GM23338 (cell line): ENCODE measurements at places on chromosomes 6 and 20. TPM values are rescaled to one million over a fixed set of nuclear protein-coding genes. Genes with fewer than 3 reads are reported as not detected.

- no peak overlapping the region for H3K4me3 ChIP-seq
- H3K27me3 ChIP-seq: no peaks in the 10 kb centered on the region
- no peaks in the 10 kb centered on the region for H3K36me3 ChIP-seq
- no peak overlapping the region for H3K27ac ChIP-seq
- peaks cover 5% of the 10 kb centered on the region; the same call in 1 of the 2 replicates for H3K4me1 ChIP-seq
Measured at GRCh38 chr20:50267041-50267865, 76.6 kb downstream of the CEBPB start.

DNA sequence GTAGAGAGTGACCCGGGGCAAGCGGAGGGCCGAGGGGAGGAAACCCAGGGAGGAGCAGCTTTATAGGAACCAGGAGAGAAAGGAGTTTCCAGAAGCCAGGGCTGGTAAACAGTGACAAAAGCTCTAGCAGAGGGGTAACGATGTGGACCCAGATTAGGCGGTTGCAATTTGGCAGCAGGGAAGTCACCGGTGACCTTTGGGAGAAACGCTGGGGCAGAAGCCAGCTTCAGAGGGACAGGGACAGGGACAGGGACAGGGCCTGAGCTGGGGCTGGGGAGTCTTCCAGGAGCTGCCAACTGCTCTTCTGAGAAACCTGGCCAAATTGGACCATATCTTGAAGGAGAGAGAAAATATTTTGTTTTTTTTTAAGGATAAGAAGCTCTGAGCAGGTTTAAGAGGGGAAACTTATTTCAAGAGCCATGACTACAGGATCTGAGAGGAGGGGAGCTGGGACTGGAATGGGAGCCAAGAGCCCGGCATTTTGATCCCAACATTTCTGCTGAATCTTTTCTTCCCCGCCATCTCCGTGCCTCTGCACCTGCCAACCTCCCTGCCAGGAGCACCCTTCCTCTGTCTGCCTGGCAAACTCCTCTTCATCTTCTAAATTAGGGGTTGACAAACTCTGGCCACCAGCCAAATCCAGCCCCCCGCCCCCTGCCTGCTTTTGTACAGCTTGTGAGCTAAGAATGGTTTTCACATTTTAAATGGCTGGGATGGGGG, 22.6 kb upstream of the PREX1 start:
- no peak overlapping the region for H3K27ac ChIP-seq
- no peaks in the 10 kb centered on the region for H3K36me3 ChIP-seq
- no peak for DNase-seq
- H3K4me3 ChIP-seq: no peak overlapping the region
- peaks cover 6% of the 10 kb centered on the region for H3K4me1 ChIP-seq

- H3K4me1 ChIP-seq: peaks cover 11% of the 10 kb centered on the region
- no peaks in the 10 kb centered on the region for H3K36me3 ChIP-seq
- H3K27ac ChIP-seq: no peak overlapping the region
- H3K27me3 ChIP-seq: no peaks in the 10 kb centered on the region
- no peak overlapping the region for H3K4me3 ChIP-seq
Measured at GRCh38 chr20:61569825-61570224, 317.8 kb downstream of the CDH4 start.

- H3K4me1 ChIP-seq: peaks cover 21% of the 10 kb centered on the region
- no peak overlapping the region for H3K4me3 ChIP-seq
- H3K27me3 ChIP-seq: no peaks in the 10 kb centered on the region
- no peak overlapping the region for H3K27ac ChIP-seq
- no peak for DNase-seq
- H3K36me3 ChIP-seq: peaks cover 4% of the 10 kb centered on the region; the same call in 1 of the 2 replicates
Measured at GRCh38 chr6:116400328-116400727, 29.6 kb downstream of the DSE start.

- no peaks in the 10 kb centered on the region for H3K4me1 ChIP-seq
- no peaks in the 10 kb centered on the region for H3K36me3 ChIP-seq
- no peak overlapping the region for H3K27ac ChIP-seq
- H3K4me3 ChIP-seq: no peak overlapping the region
- no peaks in the 10 kb centered on the region for H3K27me3 ChIP-seq
Measured at GRCh38 chr20:40196846-40197436, 492.1 kb downstream of the MAFB start.

GRCh38 chr6:163356324-163356723, 58.2 kb upstream of the QKI start:
- no peak overlapping the region for H3K4me3 ChIP-seq
- H3K4me1 ChIP-seq: no peaks in the 10 kb centered on the region
- H3K27me3 ChIP-seq: no peaks in the 10 kb centered on the region
- no peak overlapping the region for H3K27ac ChIP-seq

- no peaks in the 10 kb centered on the region for H3K36me3 ChIP-seq
- H3K27me3 ChIP-seq: no peaks in the 10 kb centered on the region
- no peak for DNase-seq
- no peak overlapping the region for H3K4me3 ChIP-seq
- H3K4me1 ChIP-seq: no peaks in the 10 kb centered on the region
Measured at GRCh38 chr6:49739423-49739822, 4.8 kb downstream of the CRISP3 start.

DNA sequence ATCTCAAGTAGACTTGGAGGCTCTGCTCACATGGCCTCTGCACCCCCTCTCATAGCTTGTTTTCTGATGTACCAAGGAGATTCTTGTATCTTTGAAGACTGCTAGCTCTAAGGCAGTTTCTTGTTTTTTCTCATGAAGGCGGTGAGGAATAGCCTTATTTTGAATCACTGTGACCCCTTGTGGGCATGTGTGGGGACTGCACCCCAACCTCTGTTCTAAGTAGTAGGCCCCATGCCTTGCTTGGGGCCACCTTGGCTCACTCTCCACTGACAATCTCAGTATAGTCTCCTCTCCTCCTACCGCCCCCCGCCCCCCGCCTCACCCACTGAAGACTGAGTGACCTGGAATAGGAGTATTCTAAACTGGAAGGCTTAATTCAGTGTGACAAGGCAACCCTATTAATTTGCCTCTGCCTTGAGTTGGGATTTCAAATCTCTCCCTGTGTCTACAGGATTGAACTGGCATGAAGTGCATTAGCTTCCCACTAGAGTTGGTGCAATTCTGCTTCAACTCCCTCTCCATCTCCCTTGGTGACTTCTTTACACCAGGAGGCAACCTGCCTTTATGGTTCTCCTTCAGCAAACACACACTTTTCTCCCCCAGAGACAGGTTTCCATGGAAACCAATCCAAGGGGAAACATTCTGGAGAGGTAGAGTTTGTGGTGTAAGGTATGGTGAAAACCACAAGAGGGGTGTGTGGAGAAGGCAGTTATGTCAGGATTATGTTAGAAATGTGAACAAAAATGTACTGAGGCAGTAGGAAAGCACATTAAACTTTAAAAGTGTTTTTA, 75.4 kb upstream of the ECI2 start:
- no peaks in the 10 kb centered on the region for H3K4me1 ChIP-seq
- no peak overlapping the region for H3K27ac ChIP-seq
- H3K4me3 ChIP-seq: no peak overlapping the region
- peak; percentile 86 for DNase-seq

- peak overlapping the region; percentile 89 for H3K27ac ChIP-seq
- no peaks in the 10 kb centered on the region for H3K36me3 ChIP-seq
- H3K27me3 ChIP-seq: no peaks in the 10 kb centered on the region
- 0 out of 2 replicates have a peak, but pooled peaks cover 4% of the 10 kb centered on the region for H3K4me1 ChIP-seq
- H3K4me3 ChIP-seq: peak overlapping the region; percentile 53
- peak; percentile 96 for DNase-seq
Measured at GRCh38 chr6:77650098-77650663, 2.7 kb upstream of the MEI4 start.

DNA sequence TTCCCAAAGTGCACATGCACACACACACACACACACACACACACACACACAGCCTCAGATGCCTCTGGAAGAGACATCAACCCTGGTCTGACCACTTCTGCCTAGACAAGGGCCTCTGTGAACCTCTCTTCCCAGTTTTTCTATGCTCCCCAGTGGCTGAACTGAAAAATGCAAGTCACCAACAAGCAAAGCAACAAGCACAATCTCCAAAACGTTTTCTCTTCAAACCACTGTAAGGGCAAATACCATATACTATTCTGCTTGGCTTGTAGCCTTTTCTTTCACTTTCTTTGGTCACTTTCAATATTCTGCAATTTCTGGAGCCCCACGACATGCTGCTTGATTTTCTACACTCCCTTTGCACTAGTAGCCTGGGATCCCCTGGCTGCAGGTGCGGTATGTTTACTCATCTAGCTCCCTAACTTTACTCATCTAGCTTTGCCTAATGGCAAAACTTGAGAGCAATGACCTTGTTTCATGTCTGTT, 121.4 kb upstream of the DST start:
- H3K4me3 ChIP-seq: no peak overlapping the region
- H3K4me1 ChIP-seq: peaks cover 49% of the 10 kb centered on the region
- peak overlapping the region; percentile 84 for H3K27ac ChIP-seq

GRCh38 chr6:129235167-129236000, 352.4 kb downstream of the LAMA2 start:
- no peaks in the 10 kb centered on the region for H3K27me3 ChIP-seq
- H3K4me1 ChIP-seq: no peaks in the 10 kb centered on the region
- H3K36me3 ChIP-seq: no peaks in the 10 kb centered on the region
- no peak for DNase-seq
- H3K27ac ChIP-seq: no peak overlapping the region
- H3K4me3 ChIP-seq: no peak overlapping the region

GRCh38 chr6:37983720-37984501, 164.4 kb downstream of the ZFAND3 start:
- H3K4me3 ChIP-seq: no peak overlapping the region
- no peak for DNase-seq
- no peaks in the 10 kb centered on the region for H3K4me1 ChIP-seq
- no peaks in the 10 kb centered on the region for H3K27me3 ChIP-seq

DNA sequence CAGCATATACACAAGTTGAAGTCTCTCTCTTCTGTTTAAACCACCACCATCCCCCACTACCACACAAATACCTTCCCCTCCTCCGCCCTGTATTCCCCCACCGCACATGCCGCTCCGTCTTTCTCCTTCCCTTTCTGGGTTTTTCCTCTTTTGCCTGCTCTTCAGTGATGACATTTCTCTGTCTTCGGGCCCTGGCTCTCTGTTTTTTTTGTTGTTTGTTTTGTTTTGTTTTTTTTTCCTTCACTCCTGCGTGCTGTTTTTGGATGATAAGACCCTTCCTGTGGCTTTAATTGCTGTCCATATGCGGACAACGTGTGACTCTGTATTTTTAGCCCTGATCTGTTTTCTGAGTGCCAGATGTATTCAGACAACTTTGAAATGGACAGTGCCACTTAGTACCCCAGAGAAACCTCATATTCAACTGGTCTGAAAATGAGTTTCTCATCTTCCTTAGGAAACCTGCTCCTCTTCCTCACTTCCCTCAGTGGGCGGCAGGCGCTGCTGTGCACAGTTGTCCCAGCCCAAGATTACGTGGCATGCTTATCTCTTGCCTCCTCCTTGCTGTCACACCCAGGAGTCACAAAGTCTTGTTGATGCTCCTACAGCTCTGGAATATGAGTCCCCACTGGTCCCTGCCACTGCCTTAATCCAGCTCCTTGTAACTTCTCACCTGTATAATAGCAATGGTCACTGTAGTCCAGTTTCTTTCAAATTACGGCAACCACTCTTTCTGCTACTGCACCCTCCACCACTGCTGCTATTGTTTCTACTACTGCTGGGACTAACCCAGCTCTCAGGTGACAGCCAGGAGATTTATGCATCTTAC, 8.2 kb downstream of the PPP1R14C start:
- H3K27ac ChIP-seq: no peak overlapping the region
- peaks cover 23% of the 10 kb centered on the region for H3K4me1 ChIP-seq
- H3K4me3 ChIP-seq: no peak overlapping the region
- H3K36me3 ChIP-seq: no peaks in the 10 kb centered on the region
- H3K27me3 ChIP-seq: peaks cover 24% of the 10 kb centered on the region

DNA sequence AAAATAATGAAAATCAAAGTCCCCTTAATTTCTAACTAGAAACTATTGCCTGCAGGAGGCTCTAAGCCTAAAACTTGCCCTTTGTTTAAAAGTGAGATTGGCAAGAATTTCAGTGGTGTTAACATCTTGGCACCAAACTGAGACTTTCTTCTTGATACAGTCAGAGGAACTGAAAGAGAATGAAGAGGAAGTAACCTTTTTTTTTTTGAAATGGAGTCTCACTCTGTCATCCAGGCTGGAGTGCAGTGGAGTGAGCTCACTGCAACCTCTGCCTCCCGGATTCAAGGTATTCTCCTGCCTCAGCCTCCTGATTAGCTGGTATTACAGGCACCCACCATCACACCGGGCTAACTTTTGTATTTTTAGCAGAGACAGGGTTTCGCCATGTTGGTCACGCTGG, 3.6 kb downstream of the DOP1A start:
- H3K4me1 ChIP-seq: peaks cover 23% of the 10 kb centered on the region
- H3K27me3 ChIP-seq: no peaks in the 10 kb centered on the region
- peak; percentile 17 for DNase-seq
- H3K36me3 ChIP-seq: no peaks in the 10 kb centered on the region
- no peak overlapping the region for H3K4me3 ChIP-seq
- H3K27ac ChIP-seq: no peak overlapping the region; the same call in 1 of the 2 replicates

GRCh38 chr6:89667872-89668556, 29.5 kb upstream of the LYRM2 start:
- peaks cover 69% of the 10 kb centered on the region for H3K36me3 ChIP-seq
- peaks cover 25% of the 10 kb centered on the region for H3K4me1 ChIP-seq

- no peaks in the 10 kb centered on the region for H3K36me3 ChIP-seq
- H3K4me3 ChIP-seq: no peak overlapping the region
- no peak for DNase-seq
- peaks cover 16% of the 10 kb centered on the region for H3K4me1 ChIP-seq
- no peaks in the 10 kb centered on the region for H3K27me3 ChIP-seq
Measured at GRCh38 chr6:108222504-108222903, 38.3 kb downstream of the SNX3 start.

- H3K4me1 ChIP-seq: no peaks in the 10 kb centered on the region
- H3K27ac ChIP-seq: no peak overlapping the region
- no peaks in the 10 kb centered on the region for H3K36me3 ChIP-seq
- no peaks in the 10 kb centered on the region for H3K27me3 ChIP-seq
- H3K4me3 ChIP-seq: no peak overlapping the region
Measured at GRCh38 chr6:67141005-67141404, 1434.0 kb upstream of the EYS start.

- H3K27me3 ChIP-seq: no peaks in the 10 kb centered on the region
- H3K4me3 ChIP-seq: no peak overlapping the region
- H3K27ac ChIP-seq: peak overlapping the region; percentile 93; the same call in 1 of the 2 replicates
- peak; percentile 83 for DNase-seq
- H3K4me1 ChIP-seq: peaks cover 12% of the 10 kb centered on the region; the same call in 1 of the 2 replicates
- peaks cover 9% of the 10 kb centered on the region for H3K36me3 ChIP-seq
Measured at GRCh38 chr6:155248008-155249001, 15.5 kb upstream of the CLDN20 start.

GRCh38 chr6:135869857-135870256, 18.4 kb downstream of the PDE7B start:
- no peak overlapping the region for H3K4me3 ChIP-seq
- H3K4me1 ChIP-seq: no peaks in the 10 kb centered on the region
- no peaks in the 10 kb centered on the region for H3K27me3 ChIP-seq
- DNase-seq: no peak

The SYCP2 gene
- polyA plus RNA-seq: 0.14 and 0.50 TPM in 2 replicates

The NMBR gene
- polyA plus RNA-seq: not detected in 2 replicates

The RSPH9 gene
- 0.38 and 0.39 TPM in 2 replicates for polyA plus RNA-seq

The MUC21 gene
- polyA plus RNA-seq: not detected in 2 replicates

The UNC93A gene
- 0.18 and 0.47 TPM in 2 replicates for polyA plus RNA-seq

The CTCFL gene
- 0.55 and 0.80 TPM in 2 replicates for polyA plus RNA-seq

The GPR6 gene
- not detected in 2 replicates for polyA plus RNA-seq

The PTK7 gene
- polyA plus RNA-seq: 46.1 and 52.2 TPM in 2 replicates
